Urinary bladder (tissue), 4 donors: ENCODE measurements at places on chromosomes 13 and 19.

GRCh38 chr13:59452189-59452890 is 711.4 kb downstream of the DIAPH3 start:
- no peak for DNase-seq

- DNase-seq = no peak
Observed at GRCh38 chr19:6521718-6522646, 8.8 kb upstream of the TNFSF9 start.

- no peak for DNase-seq
Observed at GRCh38 chr13:75405976-75406703, 75.8 kb downstream of the TBC1D4 start.

DNA sequence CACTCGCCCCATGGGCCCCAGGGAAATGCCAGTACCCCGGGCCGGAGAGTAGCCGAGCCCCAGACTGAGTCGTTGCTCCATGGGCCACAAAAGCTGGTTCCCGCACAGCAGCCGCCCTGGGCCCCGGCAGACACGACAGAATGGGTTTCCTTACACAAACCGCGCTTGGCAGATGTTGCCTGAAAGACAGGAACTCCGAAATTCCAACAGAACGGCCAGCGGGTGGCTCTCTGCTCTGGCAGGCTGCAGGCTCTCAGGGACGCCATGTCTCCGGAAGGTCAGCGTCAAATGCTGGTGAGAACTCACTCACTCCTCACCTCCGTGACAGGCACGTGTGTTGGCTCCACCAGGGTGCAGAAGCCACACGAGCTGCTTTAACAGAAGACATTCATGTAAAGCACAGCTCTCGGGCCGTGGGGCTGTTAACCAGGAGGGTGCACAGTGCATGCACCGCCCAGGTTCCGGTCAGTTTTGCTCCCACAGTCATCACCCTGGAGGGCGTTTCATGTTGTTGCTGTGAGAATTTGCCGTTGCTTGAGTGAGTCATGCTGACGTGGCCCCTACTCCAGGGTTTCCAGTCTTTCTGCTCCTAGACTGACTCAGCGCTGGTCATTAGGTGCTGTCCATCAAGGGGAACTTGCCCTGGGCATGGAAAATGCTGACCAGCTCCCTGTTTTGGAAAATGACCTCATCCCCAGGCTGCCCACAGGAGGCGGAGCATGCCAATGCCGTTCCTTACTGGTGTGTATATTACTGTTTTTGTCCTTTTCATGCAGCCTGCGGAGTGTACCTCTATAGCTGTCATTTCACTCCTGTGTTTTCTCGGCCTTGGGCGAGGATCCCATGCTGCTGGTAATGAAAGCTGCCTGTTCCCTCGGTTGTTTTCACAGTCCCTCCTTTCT is 44.8 kb downstream of the ANKRD10 start:
- no peak for DNase-seq

- no peak for DNase-seq
Observed at GRCh38 chr13:43159026-43159461, 135.7 kb downstream of the DNAJC15 start.

DNA sequence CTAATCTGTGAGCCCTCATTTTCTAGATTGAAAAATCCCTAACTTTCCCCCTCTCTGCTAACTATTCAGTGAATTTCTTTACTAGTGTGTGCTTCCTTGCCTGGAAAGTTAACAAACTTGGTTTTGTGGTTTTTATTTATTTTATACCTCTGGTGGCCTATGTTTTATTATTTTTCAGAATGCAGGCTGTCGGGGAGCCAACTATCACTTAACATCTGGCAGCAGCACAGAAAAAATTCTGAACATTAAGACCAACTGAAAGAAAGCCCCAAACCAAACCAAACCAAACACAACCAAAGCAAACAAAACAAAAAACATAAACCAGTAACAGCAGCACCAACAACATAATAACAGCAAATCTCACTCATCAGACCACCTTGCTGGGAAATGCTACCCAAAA is 109.0 kb upstream of the KL start:
- no peak for DNase-seq

DNA sequence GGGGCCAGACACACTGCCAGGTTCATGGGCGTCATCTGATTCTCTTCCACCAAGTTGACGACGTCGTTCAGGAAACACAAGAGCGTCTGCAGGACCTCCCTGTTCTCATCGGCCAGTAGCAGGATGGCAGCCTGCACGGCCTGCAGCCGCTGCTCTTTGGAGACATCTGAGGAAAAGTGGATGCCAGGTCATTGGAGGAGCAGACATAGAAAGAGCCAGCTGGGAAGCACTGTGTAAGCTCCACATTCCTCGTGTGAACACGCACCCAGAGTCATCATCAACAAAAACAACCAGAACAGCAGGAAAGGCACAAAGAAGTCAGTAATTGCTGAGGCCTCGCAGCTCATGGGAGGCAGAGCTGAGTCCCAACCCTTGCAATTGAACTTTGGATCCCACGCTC is 96.5 kb downstream of the KL start:
- no peak for DNase-seq

- no peak for DNase-seq
Observed at GRCh38 chr19:41641879-41642485, 15.1 kb upstream of the CEACAM4 start.

GRCh38 chr19:35986664-35987570 is 8.1 kb upstream of the SDHAF1 start:
- no peak for DNase-seq

DNA sequence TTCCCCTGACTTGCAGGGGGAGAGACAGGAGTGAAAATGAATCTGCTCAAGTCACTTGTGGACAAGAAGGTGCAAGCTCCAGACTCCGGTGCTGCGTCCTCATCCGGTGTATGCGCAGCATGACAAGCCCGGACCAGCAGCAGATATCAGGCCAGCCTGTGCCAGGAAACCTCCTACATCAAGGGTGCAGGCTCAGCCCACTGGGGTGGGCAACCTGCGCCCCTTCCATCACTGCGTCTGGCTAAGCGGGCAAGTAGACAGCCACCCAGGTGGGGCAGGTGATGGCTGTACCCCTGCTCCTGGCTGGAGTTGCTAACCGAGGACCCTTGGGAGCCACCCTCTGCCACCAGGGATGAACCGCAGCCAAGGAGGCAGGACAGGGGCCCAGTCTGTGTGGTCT is 32.9 kb upstream of the SLC15A1 start:
- no peak for DNase-seq

GRCh38 chr13:45751885-45752284 is 49.8 kb downstream of the CBY2 start:
- DNase-seq = no peak

- DNase-seq = no peak
Observed at GRCh38 chr19:8304841-8305621, 3.1 kb downstream of the CD320 start.

DNA sequence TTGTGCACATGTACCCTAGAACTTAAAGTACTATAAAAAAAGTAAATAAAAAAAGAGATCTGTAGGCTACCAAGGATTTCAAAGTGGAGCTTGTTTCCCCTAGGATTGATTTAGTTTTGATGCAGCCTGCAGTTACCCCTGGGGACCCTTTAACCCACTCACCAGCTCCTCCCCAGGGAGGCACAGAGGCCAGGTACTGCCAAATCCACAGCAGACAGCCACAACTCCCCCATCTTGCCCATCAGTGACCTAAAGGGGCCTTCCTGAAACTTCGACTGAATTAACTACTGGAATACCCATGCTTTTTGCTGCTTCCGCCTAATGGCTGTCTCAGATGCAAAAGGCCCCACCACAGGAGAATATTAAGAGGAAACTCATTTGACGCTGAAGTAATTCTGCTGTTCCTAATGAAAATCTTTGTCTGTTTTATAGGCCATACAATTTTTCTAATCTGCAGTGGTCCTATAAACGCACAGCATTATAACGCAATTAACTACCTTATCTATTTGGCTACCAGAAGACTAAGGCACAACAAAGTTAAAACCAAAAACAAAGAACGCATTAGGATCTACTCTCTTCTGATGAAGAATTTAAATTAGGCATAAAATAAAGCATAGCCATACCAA is 95.0 kb downstream of the FOXO1 start:
- no peak for DNase-seq

DNA sequence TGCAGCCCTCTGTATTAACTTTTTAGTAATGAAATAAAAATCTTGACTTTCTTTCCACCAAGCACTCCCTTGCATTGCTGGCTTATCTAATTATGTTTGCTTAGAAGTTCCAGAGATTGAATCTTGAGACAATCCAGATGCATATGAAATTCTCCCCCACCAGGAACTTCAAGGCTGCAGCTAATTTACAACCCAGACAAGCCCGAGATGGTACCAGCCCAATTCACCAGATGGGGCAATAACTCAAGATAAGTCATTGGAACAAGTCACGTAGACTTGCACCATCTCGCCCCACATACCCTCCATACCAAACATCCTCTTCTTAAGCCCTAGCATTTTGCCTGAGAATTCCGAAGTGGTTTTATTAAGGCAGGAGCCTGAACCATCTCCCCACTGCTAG is 29.0 kb downstream of the UTP14C start:
- no peak for DNase-seq

- DNase-seq = no peak
Observed at GRCh38 chr19:45901432-45901911, 941 bp downstream of the MYPOP start.

GRCh38 chr19:48715681-48716171 is 3.8 kb downstream of the MAMSTR start:
- no peak for DNase-seq

DNA sequence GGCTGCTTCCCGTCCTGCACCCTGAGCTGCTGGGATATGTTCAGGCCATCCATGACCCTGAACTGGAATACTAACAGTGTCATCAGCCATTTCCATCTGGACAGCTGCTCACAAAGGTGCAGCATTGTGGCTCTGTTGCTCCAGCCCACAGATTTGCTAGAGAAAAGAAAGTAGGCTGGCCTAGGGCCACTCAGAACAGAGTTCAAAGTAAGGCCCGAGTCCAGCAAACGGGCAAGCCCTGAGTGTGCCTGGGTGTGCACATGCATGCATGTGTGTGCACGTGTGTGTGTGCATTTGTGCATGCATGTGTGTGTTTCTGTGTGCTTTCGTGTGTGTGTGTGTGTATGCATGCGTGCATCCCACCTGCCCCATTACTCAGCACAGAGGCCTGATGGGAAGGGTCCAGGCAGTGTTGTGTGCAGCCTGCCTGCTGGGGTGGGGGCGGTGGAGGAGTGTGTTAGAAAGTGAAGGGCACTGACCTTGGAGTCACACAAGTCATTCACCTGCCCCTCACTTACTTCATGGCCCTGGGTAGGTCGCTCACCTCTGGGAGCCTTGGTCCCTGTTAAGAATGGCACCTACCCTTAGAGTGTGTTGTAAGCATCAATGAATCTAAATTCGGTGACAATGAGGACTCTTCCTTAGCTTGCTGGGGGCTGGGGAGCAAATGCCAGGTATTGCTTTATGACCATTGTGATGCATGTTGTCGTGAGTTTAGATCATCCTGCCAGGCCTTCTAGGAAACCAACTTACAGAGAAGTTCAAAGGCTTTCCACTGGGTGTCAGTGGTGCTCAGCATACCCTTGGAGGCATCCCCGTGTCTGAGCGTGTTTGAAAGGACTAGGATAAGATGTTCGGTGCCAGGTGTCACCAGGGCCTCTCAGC is 53.2 kb downstream of the GPR12 start:
- peak; percentile 18 for DNase-seq

GRCh38 chr13:42924344-42924743 is 67.7 kb downstream of the EPSTI1 start:
- DNase-seq = no peak

DNA sequence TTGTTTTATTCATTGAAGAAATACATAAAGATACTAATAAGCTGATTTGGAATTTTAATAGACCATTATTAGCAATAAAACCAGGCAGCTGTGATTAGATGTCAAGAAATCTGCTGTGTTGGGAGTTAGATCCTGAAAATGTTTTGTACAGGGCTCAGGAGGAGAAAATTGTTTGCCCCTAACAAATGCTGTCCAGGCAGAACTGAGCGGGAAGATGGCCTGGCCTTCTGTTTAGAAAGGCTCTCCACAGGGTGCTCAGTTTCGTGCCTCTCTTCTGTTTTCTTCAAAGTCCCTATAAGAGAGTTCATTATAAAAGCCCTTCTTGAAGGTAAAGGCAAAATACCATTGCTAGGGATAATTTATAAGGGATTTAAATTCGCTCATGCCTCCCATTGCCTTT is 64.1 kb downstream of the ERCC5 start:
- no peak for DNase-seq

DNA sequence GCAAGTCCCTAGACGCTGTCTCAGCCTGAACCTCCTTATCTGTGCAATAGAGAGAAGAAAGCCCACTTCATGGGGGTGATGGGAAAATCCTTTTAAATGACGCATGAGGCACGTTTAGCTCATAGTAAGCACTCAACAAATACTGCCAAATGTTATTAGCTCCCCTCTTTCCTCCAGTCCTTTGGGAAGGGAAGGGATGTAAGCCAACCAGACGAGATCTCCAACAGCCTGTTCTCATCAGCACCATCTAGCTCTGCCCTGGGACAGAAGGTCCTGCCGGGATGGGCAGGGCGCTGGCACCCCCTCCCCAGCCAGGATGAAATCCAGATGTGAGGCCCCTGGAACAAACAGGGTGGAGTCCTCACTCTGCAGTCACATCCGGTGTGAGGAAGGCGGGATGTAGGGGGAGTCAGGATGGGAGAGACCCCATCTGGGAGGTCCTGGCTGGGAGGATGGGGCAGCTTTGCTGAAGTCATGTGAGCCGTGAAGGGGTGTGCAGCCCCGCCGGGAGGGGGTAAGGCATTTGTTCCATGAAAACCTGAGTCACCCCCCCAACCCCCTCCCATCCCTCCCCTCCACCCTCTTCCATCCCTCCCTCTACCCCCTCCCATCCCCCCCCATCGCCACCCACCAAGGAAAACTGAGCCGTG is 4.6 kb downstream of the S1PR2 start:
- DNase-seq = peak; percentile 89

DNA sequence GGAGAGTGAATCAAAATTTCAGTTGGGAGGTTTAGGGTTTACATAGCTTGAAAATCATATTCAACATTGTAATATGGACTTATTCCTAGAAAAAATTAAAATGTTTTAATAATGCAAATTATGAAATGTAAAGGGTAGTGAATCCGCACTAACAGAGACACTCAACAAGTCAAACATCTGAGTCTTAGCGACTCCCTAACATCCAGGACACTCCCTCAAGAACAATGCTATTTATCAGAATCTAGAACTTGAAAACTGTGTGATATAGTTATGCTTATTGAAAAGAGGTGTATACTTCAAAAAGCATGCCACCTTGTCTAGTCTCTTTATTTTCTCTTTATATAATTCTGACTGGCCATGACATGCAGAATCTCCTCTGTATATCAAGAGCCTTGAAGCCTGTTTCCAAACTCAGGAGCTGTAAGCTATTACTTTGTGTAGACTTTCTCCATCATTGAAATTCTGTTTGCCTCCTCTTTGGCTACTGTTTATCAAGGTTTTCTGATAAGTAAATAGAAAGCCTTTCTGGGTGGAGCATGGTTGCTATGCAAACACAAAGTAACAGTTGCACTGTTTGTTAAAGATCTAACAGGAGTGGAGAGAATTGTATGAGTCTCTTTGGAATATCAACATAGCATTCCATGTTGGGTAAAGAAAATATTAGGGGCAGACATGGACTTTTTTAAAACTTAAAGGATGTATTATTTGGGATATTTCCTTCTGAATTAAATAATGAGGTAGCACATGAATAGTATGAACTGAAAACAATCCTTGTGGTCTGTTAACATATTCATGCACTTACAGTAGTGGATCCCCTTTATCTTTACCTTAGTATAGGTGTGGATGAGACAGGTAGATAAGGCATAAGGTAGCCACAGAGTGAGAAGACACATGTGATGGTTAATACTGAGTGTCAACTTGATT is 56.4 kb upstream of the MBNL2 start:
- no peak for DNase-seq
